NCI-H187 (cell line): ENCODE measurements at places on chromosomes 5 and 9.

GRCh38 chr5:92633176-92633575 lies 947.8 kb downstream of the NR2F1-AS1 start:
- DNase-seq = no peak

GRCh38 chr9:127426756-127427155 lies 2.6 kb downstream of the ZNF79 start:
- no peak for DNase-seq

- no peak for DNase-seq
Observed at GRCh38 chr9:112069318-112070169, 105.6 kb downstream of the SUSD1 start.

DNA sequence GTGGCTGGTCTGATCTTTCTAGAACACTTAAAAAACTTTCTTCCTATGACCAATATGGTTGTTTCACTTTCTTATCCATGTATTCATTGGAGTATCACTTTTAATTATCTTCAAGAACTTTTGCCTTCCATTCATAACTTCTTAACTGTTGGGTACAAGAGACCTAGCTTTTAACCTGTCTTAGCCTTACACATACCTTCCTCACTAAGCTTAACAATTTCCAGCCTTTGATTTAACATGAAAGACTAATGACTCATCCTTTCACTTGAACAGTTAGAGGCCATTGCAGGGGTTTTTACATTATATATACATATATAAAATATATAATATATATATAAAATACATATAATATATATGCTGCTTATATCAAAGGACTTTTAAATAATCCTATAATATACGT lies 57.9 kb downstream of the ABHD17B start:
- DNase-seq = no peak

GRCh38 chr9:112796485-112796884 lies 45.9 kb downstream of the SNX30 start:
- DNase-seq = no peak

- no peak for DNase-seq
Observed at GRCh38 chr9:34962546-34962945, 4.5 kb downstream of the PHF24 start.

DNA sequence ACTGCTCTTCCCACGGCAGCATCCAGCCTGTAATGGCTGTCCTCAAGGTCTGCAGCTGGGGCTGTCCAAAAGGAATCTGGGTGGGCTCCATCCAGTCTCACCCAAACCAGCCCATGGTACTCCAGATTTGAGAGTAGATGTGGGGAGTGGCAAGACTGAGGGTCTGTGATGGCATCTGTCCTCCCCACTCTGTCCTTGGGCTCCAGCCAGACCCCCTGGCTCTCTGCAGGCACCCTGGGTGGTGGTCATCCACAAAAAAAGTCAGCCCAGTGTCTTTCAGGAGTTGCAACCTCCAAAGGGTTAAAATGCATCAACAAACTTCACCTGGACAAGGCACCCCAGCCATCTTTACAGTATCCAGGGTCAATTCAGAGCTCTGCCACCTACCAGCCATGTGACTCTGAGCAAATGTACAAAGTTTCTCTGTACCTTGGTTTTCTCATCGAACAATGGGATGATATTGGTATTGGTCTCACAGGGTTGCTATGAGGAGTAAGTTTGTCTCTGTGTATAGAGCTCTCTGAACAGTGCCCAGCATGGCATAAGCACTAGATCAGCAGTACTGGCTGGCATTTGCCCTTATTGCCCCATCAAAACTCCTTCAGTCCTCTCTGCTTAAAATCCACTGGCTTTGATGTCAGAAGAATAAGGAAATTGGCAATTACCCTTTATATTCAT lies 7.3 kb upstream of the S1PR3 start:
- no peak for DNase-seq

GRCh38 chr5:83590966-83591365 lies 119.4 kb downstream of the VCAN start:
- DNase-seq = no peak

DNA sequence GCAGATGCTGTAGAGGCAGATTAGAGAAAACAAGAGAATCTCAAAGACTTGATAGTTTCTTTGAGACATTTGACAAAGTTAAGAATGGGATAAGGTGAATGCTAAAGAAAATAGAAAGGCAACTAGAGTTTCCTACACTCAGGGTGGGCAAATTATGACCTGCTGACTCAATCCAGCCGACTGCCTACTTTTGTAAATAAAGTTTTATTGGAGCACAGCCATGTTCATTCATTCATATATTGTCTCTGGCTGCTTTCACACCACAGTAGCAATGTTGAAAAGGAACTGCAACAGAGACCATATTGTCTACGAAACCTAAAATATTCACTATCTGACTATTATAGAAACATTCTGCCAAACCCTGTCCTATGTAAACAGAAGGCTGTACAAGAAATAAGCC lies 37.6 kb upstream of the TARS1 start:
- DNase-seq = no peak

DNA sequence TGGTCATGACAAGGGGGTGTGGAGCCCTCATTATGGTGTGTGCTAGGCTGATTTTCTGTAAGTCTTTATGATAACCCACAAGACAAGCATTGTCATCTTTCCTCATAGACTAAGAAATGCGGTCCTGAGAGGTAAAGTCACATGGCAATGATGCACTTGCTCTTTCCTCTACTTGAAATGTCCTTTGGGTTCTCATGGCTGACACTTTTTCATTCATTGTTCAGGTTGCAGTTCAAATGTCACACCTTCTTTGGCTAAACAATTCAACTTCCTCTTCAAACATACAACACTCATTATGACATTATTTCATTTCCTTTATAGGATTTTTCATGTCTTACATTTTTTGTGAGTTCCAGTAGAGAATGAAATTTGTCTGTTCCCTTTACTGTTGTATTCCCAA lies 323.6 kb upstream of the PRR16 start:
- DNase-seq = no peak

- no peak for DNase-seq
Observed at GRCh38 chr9:26131886-26132285, 453.6 kb upstream of the TUSC1 start.

- DNase-seq = no peak
Observed at GRCh38 chr5:170186156-170186555, 46.6 kb upstream of the C5orf58 start.

GRCh38 chr9:7976167-7976755 lies 176.7 kb upstream of the DMAC1 start:
- DNase-seq = no peak

DNA sequence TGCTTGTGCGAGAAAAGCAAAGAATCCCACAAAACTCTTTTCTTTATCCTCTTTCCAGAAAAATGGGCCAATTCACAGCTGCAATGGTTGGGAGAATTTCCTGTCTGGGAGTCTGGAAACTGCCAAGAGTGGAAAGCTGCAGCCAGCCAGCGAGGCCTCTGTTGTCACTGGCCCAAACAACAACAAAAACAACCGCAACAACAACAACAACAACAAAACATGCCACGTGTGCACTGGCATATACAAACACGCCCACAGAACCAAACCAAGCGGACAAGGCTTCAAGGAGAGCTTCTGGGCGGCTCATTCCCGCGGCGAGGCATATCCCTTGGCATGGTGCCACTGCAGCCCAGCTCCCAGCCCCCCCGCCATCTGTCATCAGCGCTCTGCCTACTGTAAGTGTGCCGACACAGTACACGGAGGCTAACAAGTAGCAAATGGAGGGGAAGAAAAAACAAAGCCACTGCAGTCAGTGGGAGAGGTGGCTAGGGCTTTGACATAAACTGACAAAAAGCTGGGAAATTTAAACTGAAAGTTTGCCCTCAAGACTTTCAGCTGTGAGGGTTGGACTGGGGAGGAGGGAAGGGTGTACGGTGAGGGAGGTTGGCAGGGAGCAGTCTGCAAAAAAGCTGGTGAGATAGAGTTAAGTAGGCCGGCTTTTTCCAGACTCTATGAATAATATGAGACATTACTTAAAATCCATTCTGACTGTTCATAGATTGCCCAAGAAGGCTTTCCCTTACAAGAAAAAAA lies 165.0 kb upstream of the ZNF462 start:
- peak; percentile 36 for DNase-seq

DNA sequence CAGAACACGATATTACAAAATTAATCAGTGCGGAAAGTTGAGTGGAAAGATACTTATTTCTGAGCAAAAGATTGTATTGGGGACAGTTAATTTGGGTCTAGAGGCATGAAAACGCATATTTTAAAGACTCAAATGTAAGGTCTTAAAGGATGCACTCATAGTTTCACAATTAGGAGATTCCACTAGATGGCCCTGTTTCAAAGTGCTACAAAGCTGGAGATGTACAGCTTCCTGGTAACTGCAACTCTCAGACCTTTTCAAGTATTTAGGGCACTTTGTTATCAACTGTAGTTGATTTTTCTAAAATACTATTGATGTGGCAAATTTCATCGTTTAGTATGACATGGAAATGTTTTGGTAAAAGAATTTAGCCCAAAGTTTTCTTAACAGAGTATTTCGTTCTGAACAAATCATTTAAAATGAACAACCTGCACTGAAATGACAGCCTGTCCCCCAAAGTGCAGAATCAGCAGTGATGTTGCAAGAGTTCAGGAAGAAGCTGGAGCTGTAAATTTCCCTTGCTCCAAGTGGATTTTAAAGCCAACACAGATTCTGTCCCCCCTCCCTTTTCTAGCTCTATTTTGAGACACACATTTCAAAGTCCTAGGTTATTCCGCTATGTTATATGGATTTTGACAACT lies 16.2 kb upstream of the NDUFB6 start:
- DNase-seq = no peak

GRCh38 chr5:6365977-6366590 lies 12.3 kb downstream of the MED10 start:
- no peak for DNase-seq

- DNase-seq = no peak
Observed at GRCh38 chr9:73155968-73156864, 4.6 kb downstream of the ANXA1 start.

- DNase-seq = no peak
Observed at GRCh38 chr5:118981783-118982182, 6.6 kb downstream of the DTWD2 start.
